ENCODE measurements at places on chromosomes 16 and 17.

DNA sequence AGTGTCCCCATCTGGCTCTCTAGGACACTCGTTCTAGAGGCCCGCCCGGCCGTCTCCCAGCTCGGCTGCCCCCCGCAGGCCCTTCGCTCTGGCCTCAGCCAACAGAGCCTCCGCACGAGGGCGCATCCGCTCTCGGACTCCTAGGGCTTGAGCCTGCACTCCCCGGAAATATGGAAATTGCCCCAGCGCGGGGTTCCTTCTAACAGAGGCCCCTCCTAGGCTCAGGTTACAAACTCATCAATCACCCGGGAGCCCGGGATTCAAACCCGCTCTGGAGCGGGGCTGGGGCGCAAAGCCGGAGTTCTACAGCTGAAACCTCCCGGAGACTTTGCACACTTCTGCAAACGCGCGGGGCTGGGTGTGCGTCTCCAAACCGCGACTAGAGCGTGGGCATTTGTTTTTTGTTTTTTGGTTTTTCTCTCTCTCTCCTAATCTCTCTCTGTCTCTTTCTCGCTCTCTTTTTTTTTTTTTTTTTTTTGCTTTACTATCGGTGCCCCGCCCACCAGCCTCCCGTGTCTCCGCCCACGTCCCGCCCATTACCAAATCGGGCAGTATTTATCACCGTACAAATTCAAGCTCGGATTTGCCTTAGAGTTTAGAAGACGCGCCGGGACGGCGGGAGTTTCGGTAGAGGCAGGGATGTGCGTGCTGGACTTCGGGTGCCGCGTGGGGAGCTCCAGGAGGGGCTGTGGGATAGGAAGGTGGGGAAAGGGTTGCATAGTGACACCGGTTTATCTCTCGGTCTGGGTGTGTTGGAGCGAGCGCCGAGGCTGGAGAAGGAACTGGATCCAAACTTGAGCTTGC is 2.4 kb upstream of the FOXL1 start:
- peak; percentile 50 for DNase-seq

GRCh38 chr16:78650339-78651074 is 551.1 kb downstream of the WWOX start:
- no peak for DNase-seq

- no peak for DNase-seq
Observed at GRCh38 chr17:67488161-67488560, 111.1 kb downstream of the PITPNC1 start.

DNA sequence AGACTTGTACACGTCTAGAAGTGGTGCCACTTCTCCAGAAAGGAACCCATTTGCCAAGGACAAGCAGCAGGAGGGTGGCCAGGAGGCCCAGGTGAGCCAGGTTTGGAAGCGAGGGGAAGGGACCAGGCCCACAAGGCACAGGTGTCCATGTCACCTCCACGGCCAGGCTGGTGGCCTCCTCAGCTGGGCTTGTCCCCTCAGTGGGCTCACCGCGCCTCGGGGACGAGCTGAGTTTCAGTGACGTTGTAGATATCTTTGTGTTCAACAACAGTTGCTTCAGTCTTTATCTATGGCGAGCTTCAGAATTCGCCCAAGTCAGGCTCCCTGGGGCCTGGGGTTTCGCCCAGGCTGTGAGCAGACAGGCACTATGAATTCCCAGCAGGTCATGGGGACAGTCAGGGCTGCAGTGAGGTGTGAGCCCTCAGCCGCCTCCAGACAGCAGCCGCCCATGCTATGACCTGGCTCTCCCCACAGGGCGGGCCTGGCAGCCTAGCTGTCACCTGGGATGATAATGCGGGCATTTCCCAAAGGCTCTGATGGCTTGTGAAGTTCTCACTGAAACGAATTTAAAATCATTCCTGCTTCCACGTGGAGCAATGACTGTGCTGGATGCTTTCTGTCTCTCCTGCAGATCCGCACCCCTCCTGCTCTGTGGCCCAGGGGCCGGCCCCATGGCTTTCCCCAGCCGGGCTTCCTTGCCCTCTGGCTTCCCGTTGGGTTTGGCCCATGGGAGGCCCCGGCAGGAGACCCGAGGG is 89.5 kb downstream of the MRC2 start:
- no peak for DNase-seq

DNA sequence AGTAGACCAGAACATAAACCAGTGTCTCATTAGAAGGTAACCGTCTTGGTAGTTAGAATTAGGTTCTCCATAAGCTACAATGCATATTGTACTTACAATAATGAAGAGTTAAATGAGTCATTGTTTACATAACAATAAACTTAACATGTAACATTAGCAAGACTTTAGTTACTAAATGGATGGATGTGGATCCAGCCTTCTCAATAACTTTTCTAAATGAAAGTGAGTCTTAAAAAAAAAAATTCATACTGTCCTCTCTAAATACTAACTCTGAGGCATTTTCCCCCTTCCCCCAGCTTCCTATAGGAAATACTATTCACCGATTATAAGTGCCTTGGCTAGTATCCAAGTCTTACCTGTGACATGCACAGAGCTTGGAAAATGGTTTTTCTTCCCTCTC is 155.3 kb downstream of the CYB561 start:
- DNase-seq: no peak

- no peak for DNase-seq
Observed at GRCh38 chr16:50466170-50466569, 82.0 kb upstream of the NKD1 start.

DNA sequence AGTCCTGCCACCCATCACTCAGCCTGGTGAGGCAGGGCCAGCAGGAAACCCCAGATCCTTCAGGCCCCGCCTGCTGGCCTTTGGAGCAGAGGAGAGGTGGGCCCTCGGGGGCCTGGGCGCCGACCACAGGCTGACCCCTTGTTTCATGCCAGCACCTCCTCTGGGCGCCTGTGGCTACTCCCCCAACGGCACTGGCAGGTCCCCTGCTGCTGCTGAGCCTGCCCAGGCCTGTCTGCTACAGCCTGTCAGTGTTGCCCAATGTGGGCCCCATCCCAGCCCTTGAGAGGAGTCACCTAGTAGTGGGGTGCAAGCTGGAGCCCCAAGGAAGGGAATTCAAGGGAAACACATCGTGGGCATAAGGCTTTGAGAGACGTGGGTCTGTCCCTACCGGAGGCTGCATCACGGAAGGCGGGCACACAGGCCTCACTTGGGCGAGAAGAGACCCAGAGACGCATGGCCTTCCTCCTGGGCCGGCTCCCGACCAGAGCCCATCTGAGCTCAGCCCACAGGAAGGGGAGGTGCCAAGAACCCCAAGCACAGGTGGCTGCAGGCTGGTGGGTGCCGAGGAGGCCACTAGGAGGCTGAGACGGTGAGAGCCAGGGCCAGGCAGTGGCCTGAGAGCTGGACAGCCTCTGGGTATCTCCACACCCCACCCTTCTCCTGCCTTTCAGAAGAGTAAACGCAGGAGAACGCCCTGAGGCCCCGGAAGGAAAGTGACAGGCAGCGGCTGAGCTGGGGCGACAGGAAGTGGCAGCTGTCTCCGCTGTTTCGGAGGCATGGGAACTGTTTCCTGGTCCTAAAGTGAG is 8.0 kb upstream of the FASN start:
- DNase-seq: peak; percentile 60

- no peak for DNase-seq
Observed at GRCh38 chr16:69382421-69382820, 3.4 kb downstream of the TERF2 start.

GRCh38 chr17:82670661-82671450 is 22.6 kb upstream of the WDR45B start:
- no peak for DNase-seq

DNA sequence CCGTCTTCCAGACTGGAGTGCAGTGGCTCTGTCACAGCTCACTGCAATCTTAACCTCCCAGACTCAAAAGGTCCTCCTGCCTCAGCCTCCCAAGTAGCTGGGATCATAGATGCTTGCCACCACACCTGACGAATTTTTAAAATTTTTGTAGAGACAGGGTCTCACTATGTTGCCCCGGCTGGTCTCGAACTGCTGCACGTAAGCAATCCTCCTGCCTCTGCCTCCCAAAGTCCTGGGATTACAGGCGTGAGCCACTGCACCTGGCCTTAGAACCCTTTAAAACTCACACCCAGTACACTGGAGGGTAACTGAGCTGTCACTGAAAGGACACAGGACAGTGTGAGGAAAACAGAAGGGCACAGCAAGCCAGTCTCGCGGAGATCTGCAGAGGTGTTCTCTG is 97.6 kb upstream of the NOL11 start:
- no peak for DNase-seq

- DNase-seq: no peak
Observed at GRCh38 chr17:39581759-39582085, 26.0 kb downstream of the NEUROD2 start.

GRCh38 chr16:11201498-11202259 is 54.3 kb downstream of the SOCS1 start:
- DNase-seq: no peak

DNA sequence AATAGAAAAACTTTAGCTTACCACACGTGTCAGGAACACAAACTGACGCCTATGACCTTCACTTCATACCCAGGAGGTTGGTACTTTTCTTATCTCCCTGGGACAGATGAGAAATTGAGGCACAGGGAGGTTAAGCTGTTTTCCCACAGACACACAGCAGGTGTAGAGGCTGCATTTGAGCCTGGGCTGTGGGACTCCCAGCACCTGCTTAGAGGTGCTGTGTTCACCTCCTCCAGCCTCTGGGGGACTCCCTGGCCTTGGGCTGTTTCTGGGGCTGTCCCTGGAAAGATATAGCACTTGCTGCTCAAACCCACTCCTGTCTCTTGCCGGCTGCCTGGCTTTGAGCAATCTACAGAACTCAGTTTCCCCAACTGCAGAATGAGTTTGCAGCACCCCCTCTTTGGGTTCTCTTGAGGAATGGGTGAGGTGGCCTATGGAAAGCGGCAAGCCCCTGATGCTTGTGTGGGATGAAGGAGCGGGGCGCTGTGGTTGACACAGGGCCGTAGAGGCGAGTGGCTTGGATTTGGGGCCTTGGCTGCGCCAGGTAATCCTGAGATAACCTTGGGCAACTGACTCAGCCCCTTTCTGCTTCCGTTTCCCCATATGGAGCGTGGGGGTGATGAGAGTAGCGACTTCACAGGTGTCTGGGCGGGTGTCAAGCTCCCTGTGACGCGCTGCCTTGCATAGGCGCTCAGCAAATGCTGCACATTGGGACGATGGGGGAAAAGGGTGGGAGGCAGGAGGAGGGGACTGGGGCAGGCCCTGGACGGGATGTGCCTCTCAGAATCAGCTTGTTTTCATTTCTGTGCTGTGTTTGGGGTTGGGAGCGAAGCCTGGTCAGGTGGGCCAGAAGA is 104.5 kb upstream of the CIBAR2 start:
- DNase-seq: no peak

DNA sequence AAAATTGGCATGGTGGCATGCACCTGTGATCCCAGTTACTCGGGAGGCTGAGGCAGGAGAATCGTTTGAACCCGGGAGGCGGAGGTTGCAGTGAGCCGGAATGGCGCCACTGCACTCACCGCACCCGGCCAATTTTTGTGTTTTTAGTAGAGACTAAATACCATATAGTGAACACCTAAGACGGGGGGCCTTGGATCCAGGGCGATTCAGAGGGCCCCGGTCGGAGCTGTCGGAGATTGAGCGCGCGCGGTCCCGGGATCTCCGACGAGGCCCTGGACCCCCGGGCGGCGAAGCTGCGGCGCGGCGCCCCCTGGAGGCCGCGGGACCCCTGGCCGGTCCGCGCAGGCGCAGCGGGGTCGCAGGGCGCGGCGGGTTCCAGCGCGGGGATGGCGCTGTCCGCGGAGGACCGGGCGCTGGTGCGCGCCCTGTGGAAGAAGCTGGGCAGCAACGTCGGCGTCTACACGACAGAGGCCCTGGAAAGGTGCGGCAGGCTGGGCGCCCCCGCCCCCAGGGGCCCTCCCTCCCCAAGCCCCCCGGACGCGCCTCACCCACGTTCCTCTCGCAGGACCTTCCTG is at the start of gene HBQ1:
TSS of gene HBQ1 (plus strand) at position 359 of the 575 bp plus-strand sequence. CDS start at position 387, 28 bp downstream.
- no peak for DNase-seq

DNA sequence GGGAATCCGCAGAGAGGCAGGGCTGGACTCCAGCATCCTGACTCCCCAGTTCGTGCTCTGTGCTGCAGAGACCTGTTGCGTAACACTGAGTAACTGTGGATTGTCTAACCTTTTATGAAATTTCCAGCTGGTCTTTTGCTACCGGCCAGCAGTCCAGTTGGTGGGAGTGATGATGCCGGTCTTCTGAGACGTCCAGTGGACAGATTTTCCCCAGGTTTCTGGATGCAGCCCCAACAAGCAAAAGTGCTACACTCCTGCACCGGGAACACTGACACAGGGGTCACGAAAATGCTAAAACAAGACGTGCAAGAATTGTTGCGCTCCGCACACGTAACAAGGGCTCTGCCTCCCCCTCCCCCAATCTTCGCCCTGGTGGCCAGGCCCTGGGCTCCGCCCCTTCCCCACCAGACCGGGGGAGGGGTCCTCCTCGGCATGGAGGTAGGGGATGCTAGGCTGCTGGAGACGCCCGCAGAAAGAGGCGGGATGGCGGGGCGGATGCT is 701 bp upstream of the MRC2 start:
- no peak for DNase-seq

DNA sequence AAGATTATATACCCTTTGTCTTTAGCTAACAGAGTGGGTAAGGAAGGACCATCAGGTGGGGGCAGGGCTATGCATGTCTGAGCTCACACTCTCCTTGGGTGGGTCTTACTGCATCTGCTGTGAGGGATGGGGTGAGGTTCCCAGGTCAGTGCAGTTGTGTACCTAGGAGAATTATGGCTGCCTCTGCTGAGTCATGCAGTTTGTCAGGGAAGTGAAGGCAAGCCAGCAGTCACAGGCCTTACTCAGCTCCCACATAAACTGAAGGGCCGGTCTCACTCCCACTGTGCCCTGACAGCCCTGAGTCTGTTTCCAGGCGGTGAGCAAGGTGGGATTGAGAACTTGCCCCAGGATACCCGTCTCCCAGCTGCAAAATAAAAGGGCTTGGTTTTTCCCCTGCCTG is 328.6 kb downstream of the MAP2K6 start:
- no peak for DNase-seq
